WERI-Rb-1 (cell line): ENCODE measurements at places on chromosomes 4 and X.

GRCh38 chr4:134201216-134202161, at the start of gene PABPC4L:
Gene PABPC4L (minus strand): TSS chr4:134201789. CDS start chr4:134201019, 770 bp downstream.
- peak; percentile 36 for DNase-seq

- no peak for DNase-seq
Measured at GRCh38 chrX:68443155-68443868, 10.0 kb upstream of the OPHN1 start.

GRCh38 chr4:112167794-112168193, 22.5 kb downstream of the FAM241A start:
- no peak for DNase-seq

DNA sequence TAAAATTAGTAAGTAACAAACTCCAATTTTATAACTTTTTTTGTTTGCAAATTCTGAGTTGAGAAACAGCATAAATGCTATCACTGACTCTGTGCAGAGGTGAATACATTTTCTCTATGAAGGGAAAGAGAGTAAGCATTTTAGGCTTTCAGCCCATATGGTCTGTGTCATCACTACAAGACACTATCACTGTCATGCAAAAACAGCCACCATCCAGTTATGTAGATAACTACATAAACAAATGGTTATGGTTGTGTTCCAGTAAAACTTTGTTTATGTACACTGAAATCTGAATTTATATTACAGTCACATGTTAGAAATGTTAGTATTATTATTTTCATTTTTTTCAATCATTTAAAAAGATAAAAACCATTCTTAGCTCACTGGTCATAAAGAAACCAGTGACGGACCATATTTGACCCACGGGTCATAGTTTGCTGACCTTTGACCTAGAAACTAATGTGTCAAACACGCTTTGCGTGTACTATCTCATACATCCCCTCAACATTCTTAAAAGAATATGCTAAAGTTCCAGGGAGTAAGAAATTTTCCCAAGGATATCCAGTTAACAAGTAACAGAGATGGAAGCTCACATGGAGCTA, 29.1 kb downstream of the RASGEF1B start:
- DNase-seq: no peak

- DNase-seq: no peak
Measured at GRCh38 chr4:119244832-119245231, 32.3 kb downstream of the USP53 start.

DNA sequence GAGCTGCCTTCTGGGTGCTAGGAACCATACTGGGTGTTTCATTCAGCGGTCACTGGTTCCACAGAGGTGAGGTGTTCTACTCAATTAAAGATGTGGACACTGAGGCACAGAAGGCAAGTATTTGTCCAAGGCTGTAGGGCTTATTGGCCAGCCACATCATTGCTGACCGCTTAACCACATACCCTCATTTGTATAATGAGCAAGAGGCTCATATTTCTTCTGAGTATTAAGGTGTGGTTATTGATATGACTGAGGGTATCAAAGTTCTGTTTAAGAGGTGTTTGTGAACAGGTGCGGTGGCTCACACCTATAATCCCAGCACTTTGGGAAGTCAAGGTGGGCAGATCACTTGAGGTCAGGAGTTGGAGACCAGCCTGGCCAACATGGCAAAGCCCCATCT, 14.3 kb downstream of the RNF4 start:
- no peak for DNase-seq

DNA sequence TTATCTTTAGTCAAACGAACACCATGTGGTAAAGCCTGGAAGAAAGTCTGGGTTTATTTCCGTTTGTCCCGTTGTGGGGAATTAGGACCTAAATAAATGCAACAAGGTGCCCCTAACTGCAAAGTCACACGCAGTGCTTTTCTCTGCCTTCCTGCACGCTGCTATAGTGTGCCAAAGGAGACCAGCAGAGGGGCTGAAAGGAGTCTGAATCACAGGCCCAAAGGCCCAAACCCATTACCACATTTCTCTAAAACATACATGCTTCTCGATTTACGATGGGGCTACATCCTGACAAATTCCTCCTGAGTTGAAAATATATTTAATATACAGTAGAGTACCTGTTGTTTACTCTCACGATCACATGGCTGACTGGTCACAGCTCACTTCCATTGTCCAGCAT, 4.5 kb downstream of the VEGFC start:
- peak; percentile 15 for DNase-seq

GRCh38 chrX:74232859-74233258, 71.1 kb upstream of the ZCCHC13 start:
- no peak for DNase-seq

DNA sequence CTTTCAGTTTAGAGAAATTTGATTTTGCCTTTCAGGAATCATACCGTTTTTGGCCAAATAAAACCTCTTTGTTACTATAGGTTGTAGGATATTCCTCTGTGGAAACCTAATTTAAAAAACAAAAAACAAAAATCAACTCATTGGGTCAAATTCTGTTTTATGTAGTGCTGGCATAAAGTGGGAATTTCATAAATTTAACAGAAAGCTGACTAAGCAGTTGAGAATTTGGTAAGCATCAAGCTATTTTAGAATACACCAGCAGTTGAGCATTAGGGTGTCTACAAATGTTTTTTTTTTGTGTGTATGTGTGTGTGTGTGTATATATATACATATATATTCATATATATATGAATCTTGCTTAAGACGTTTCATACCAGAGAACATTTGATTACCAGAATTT, 47.4 kb downstream of the C4orf33 start:
- DNase-seq: no peak

DNA sequence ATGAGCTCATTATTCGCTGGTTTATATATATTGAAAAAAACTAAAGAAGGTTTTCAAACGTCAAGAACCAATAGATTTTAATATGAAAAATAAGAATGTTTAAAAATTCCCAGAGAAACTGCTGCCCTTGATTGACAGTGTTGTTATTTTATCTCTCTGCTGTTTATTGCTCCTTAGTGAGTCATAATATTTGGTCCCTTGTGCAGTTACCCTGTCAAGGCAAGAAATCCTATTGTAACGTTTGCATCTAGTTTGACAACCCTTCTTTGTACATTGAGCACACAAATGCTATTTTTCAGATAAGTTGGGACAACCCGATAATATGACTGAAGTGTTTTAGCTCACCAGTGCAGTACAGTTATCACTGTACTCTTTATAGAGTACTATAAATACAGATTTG, 349.4 kb downstream of the CCSER1 start:
- no peak for DNase-seq

- DNase-seq: no peak
Measured at GRCh38 chrX:49756692-49757091, 60.9 kb upstream of the PAGE1 start.

- peak; percentile 75 for DNase-seq
Measured at GRCh38 chrX:48468693-48469691, 1.1 kb downstream of the SLC38A5 start.

- DNase-seq: no peak
Measured at GRCh38 chrX:135981668-135982067, 3.6 kb upstream of the SLC9A6 start.

DNA sequence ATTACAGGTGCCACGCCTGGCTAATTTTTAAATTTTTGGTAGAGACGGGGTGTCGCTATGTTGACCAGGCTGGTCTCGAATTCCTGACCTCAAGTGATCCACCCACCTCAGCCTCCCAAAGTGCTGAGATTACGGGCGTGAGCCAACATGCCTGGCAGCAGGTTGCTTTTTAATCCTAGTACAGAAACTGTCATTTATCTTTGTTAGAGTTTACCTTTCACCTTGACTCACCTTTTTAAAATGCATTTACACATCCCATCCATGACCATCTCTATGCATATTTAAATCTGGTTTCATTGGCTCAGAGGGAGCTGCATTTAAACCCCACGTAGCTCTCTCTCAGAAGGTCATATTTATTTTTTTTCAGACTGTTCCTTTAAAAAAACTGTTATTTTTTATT, 31.9 kb downstream of the SLC16A2 start:
- DNase-seq: peak; percentile 12

DNA sequence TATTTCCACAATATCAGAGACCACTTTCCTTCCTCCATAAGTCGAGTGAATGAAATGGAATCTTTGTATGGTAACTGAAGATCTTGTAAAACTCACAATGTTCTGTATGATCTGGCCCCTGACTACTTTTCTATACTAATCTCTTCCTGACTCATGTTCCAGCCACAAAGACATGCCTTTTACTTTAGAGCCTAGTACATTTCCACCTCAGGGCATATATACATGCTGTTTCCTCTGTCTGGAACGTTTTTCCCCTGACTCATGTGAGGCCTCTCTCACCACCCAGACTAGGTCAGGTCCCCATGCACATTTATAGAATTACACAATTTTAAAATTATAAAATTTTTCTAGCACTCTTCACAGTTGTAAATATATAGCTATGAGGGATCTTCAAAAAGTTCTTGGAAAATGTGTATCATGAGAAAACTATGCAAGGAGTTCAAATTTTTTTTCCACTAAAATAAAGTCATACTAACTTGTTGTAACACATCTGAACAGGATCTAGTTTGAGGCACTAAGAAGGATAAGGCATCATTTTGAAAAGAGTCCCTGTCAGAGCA, 208.8 kb downstream of the SH2D1A start:
- no peak for DNase-seq

GRCh38 chrX:24396236-24396930, 35.9 kb downstream of the SUPT20HL1 start:
- no peak for DNase-seq

DNA sequence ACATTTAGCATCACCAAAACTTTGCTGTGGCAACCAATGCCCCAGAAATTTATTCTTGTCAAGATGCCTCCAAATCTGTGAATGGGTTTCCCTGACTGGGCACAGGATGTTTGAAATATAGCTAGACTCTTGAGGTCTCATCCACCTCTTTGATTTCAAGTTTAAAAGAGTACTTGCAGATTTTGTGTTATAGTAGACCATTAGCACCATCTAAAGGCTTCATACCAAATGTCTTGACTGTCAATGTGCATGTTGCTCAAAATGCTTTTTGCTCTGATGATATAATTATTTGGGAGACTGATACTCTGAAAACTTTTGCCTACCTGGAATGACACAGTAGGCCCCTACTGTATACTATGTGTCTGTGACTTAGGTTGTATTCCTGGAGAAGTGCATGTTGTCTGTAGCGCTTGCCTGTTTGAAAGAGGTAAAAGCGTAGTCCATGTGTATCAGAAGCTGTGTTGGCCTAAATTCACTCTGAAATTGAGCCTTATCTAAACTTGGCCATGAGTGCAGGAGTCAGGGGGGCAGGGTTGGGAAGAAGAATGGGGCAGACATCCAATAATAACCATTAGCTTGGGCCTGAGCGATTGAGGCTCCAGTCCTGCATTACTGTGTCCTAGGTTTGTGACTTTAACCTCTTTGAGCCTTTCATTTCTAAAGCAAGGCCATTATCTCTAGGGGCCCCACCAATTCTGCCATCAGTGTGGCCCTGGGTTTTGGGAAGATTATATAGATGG, 33.8 kb downstream of the NDP start:
- DNase-seq: no peak

DNA sequence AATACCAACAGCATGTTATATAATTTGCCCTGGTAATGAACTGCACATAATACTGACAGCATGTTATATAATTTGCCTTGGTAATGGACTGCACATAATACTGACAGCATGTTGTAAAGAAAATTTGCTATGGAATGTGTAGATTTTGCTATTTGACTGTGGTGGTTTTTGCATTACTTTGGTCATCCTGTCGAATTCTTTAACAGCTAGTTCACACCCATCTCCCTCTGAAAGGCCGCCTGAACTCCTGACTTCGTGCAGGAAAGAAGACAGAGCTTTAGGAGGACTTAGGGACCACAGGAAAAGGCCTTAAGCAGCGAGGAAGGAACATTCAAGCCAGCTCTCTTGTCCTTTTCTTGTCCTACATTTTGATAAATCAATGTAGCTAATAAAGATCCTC, 45.2 kb upstream of the DCLK2 start:
- DNase-seq: no peak

GRCh38 chr4:150501009-150501727, 80.8 kb upstream of the MAB21L2 start:
- DNase-seq: no peak

DNA sequence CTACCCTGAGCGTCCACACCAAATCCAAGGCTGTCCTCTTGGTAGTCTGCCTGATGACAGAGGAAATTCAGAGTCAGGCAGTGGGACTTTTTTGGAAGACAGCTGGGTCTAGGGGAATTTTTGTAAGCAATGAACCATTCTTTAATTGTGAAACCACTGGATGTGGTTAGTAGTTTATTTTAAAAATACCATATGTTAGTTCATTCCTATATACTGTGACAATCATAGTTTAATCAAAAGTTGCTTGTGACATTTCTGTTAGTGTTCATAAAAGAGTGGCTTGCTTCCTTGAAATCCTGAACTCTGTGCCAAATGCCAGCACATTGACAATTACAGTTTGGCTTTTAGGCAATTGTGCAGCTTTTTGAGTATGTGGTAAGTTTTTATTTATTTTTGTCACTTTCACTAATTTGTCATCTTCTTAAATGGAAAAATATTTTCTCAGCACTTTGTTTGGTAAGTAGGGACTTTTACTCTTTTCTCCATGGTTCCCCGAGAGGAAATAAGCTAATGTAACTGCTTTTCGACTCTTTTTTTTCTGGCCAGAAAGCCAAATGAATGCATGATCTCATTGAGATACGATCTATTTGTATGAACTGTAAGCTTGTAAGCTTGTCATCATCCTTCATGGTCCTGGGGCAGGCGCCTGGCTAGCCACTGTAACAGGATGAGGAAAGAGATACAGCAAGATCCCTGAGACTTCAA, 72.6 kb upstream of the SLC4A4 start:
- no peak for DNase-seq

DNA sequence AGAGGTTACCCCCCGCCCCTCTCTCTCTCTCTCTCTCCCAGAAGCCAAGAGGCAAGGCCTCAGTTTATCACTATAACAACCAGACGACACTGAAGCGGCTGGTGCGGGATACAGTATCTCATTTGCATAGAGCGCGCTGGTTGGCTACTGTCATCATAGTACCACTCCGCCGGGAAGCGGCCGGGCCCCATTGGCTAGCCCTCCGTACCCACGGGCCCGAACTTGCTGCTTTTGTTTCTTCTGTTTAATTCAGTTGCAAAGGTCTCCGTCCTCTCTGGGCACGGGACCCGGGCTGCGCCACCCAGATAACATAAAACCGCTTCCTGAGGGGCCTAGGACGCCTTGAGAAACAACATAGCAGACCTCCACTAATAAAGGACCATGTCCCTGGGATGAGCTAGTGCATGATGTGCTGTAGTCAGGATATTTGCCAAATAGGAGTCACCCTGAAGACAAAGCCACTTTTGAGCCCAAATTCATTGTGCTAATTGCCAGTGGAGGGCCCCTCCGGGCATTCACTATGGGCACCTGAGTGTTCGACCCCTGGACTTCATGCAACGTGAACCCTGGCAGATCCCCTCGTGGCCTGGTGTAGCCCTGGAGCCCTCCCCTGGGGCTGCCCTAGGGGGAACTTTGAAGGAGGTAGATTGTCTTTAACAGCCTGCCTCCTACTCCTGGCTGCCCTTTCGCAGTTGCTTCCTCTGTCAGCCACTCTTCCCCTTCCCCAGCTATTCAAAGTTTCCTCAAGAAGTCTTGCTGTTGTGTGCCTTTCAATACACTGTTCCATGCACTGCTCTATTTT, at the start of gene PCYT1B:
TSS of gene PCYT1B (minus strand) at position 91 of the 802 bp plus-strand sequence. CDS start 242 bp downstream, outside the sequence.
- DNase-seq: no peak

GRCh38 chr4:153480704-153481103, 14.5 kb downstream of the TMEM131L start:
- DNase-seq: no peak
